ENCODE measurements at places on chromosomes 4 and X.

- no peak for DNase-seq
Measured at GRCh38 chrX:136094962-136095361, 52.4 kb upstream of the FHL1 start.

GRCh38 chr4:130563889-130564418 lies 1468.0 kb downstream of the C4orf33 start:
- no peak for DNase-seq

GRCh38 chr4:80204433-80205011 lies 7.2 kb downstream of the PRDM8 start:
- no peak for DNase-seq

- DNase-seq = no peak
Measured at GRCh38 chr4:148344352-148344751, 97.9 kb downstream of the NR3C2 start.

DNA sequence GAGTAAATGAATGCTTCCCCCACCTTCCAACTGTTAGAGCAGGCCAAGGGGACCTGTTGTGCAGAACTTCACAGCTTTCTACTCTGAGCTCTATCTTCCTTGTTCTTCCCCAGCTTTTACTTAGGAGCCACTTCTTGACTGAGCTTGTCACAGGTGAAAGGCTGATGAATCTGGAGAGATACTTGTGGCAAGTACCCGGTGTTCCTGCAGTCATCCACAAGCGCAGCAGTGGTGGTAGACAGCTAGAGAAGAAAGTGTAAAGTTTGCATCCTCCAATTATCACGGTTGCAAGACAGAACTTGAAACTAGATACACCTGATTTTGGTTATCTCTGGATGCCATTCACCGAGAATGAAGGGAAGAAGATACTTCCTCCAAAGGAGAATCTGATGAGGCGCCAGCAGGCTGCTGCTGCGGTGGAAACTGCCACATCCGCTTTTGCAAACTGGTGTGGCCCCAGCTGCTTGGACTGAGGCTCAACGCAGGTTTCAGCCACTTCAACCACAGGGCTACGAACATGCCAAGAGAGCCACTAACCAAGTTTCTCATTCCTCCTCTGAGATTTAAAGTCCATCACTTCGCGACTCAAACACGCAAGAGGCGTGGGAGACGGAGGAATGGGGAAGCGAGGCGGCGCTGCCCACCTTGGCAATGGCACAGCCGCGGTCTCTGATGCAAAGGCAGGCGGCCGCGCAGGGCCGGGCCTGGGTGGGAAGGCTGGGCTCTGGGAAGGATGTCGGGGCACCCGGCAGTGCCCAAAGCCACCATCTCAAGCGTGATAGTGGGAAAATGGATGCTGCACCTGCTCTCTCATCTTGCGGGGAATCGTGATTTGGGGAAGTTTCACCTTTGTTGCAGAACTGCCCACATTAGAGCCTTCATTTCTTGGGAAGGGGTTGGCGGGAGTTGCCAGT lies 1.3 kb upstream of the FHIP1A start:
- DNase-seq = peak; percentile 34

DNA sequence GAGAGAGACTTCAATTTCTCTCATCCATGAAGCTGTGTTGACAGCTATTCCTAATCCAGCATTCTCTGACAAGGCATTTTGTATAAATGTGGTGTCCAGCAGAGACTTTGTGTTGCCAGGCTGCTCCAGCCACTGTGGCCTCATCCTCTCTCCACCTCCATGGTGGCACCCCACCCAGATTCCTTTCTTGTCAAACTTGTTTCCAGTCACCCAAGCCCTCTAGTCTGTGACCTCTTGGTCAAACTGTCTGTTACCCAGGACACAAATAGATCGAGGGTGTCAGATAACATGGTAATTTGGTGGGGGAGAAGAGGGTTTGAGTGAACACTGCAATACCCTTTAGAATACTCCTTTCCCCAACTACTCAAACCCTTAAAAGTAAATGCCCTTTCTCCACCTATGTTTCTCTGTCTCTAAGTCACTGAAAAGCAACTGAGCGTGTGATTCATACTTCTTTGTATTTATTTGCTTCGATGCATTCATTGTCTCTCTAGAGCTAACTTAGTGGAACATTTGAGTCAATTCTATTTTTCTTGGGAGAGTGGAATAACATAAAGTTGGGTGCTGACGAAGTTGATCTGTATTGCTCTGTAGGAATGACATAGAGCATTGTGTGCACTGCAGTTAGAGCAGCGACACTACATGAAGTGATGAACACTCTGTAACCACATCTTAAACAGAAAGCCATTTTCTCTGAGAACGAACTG lies 13.7 kb downstream of the PITX2 start:
- DNase-seq = no peak

DNA sequence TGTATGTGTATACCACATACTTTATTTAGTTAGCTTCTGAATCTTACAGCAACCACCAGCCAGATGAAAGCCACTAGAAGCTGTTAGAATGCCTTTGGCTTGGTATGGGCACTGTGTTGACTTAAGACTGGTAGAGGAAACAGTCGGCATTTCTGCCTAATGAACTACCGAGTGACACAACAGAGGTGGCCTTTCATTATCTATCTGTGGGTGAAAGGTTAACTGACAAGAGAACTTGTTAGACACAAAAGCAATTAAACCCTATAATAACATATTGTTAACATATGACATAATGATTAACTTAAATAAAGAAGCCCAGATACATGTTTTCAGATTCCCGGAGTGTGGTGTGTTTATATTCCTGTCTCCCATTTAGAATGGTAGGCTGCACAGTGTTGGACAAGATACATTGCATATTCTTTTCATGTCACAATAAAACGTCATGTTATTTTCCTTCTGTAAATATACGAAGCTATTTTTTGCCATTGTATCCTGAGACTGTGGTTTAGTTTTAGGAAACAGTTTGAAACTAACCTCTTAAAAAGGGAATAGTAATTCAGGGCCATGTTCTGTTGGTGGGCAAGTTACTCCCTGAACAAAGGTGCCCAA lies 181.5 kb downstream of the SLIT2 start:
- no peak for DNase-seq

GRCh38 chr4:52260514-52261210 lies 209.6 kb downstream of the SPATA18 start:
- no peak for DNase-seq

GRCh38 chr4:113882668-113883067 lies 96.8 kb downstream of the ARSJ start:
- DNase-seq = no peak

DNA sequence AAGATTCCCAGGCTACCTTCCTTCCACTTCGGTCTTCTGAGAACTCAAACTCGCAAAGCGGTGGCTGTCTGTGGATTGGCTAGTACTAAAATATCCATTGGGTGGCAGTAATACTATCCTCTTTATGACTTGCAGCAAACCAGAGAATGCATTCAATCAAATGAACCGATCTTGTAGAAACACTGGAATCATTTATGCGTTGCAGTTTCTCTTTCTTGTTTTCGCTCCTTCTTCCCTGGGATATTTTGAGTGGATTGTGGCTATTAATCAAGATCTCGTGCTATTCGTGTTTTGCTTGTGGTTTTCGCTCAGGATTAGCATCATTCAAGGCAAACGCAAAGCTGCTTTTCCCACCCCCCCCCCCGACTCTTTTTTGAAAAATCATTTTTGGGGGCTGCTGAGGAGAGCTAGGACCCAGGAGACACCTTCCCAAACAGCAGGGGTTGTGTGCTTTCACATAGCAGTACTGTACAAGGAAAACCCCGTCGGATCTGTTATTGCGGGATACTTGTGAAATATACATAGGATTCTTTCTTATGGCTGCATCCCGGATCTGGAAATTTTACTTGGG lies at the start of gene IL1RAPL1:
Gene IL1RAPL1 (plus strand): TSS at position 466 of the 571 bp plus-strand sequence.
- peak; percentile 27 for DNase-seq

GRCh38 chrX:24768556-24768955 lies 74.8 kb downstream of the POLA1 start:
- DNase-seq = no peak

Data from D341Med (cell line).